Endothelial cell of umbilical vein (primary cell): ENCODE measurements at places on chromosomes 6 and 20. TPM values are rescaled to one million over a fixed set of nuclear protein-coding genes. Genes with fewer than 3 reads are reported as not detected.

PHF20 gene
- 16.0 and 25.0 TPM in 2 replicates for polyA plus RNA-seq

GRCh38 chr20:35020108-35020928 lies 64.7 kb downstream of the MYH7B start:
- H3K27me3 ChIP-seq: no peaks in the 10 kb centered on the region
- H3K4me1 ChIP-seq: peaks cover 17% of the 10 kb centered on the region
- DNase-seq: no peak

ADTRP gene
- polyA plus RNA-seq: 3.6 and 4.4 TPM in 2 replicates

- no peaks in the 10 kb centered on the region for H3K36me3 ChIP-seq
- no peak overlapping the region for H3K4me3 ChIP-seq
- no peak for DNase-seq
- no peaks in the 10 kb centered on the region for H3K4me1 ChIP-seq
- no peaks in the 10 kb centered on the region for H3K27me3 ChIP-seq
Observed at GRCh38 chr6:124830506-124830905, 131.7 kb upstream of the RNF217 start.

RWDD1 gene
- 16.6 and 18.7 TPM in 2 replicates for polyA plus RNA-seq

GRCh38 chr20:49894073-49894470 lies 21.3 kb downstream of the SPATA2 start:
- DNase-seq: no peak
- no peak overlapping the region for H3K27ac ChIP-seq
- H3K4me3 ChIP-seq: no peak overlapping the region
- H3K27me3 ChIP-seq: no peaks in the 10 kb centered on the region
- no peaks in the 10 kb centered on the region for H3K36me3 ChIP-seq

GRCh38 chr6:24356310-24356973 lies 1.4 kb downstream of the DCDC2 start:
- no peak overlapping the region for H3K27ac ChIP-seq
- DNase-seq: no peak
- no peaks in the 10 kb centered on the region for H3K36me3 ChIP-seq
- H3K4me1 ChIP-seq: peaks cover 2% of the 10 kb centered on the region
- H3K27me3 ChIP-seq: peaks cover 25% of the 10 kb centered on the region
- no peak overlapping the region for H3K4me3 ChIP-seq

AAR2 gene
- 29.4 and 33.6 TPM in 2 replicates for polyA plus RNA-seq

DNA sequence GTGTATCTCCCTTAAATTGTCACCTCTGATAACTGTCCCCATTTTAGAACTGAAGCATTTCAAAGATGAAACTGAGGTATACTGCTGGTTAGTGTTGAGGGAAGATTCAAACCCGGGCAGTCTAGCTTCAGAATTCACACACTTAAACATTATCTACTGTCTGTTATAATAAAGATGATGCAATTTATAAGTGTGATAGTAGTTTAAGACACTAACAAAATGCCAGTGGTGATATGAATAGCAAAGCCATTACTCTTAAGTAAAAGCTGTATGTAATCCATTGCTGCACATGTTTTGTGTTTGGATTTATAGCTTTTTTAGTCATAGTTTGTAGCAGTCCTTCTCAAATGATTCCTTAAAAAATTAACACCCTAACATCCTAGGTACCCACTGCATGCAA lies 19.8 kb downstream of the USP45 start:
- H3K4me3 ChIP-seq: no peak overlapping the region
- no peaks in the 10 kb centered on the region for H3K4me1 ChIP-seq
- H3K27ac ChIP-seq: no peak overlapping the region
- no peak for DNase-seq
- H3K27me3 ChIP-seq: no peaks in the 10 kb centered on the region

- peaks cover 43% of the 10 kb centered on the region for H3K4me1 ChIP-seq
- DNase-seq: peak; percentile 80
- H3K27ac ChIP-seq: peak overlapping the region; percentile 86
- no peaks in the 10 kb centered on the region for H3K36me3 ChIP-seq
- no peak overlapping the region for H3K4me3 ChIP-seq
- H3K27me3 ChIP-seq: no peaks in the 10 kb centered on the region
Observed at GRCh38 chr6:13303668-13304017, 24.7 kb downstream of the TBC1D7 start.

DNA sequence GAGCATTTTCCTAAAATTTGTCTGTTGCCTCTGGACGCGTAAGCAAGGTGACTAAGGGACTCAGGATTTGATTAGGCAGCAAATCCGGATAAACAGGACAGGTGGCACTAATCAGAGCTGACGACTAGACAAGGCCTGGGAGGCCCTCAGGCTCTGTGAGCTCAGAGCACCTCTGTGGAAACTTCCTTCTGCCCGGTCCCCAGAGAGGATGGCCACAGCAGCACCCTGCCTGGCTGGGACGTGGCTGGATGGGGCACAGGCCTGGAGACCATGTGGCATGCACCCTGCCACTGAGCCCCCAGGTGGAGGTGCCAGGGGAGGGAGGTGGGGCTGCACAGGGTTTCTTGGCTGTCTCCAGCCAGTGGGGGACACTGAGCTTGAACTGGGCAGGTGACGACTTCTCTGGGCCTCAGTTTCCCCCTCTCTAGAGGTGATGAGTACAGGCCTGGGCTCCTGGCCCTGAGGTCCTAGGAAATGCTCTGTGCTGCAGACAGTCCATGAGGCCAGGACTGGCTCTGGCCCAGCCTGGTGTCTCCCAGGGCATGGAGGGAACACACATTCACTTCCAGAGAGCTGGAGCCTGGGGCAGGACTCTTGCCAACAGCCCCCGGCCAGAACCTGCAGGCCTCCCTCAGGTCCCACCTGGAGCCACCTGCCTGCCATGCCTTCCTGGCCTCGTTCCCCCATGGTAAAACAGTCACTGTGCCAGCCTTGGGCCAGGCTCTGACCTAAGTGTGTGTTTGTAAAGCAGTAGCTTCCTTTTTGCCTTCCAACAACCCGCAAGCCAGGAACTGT lies 39.6 kb upstream of the STX16 start:
- H3K27ac ChIP-seq: no peak overlapping the region
- H3K4me3 ChIP-seq: no peak overlapping the region
- DNase-seq: peak; percentile 26
- H3K4me1 ChIP-seq: no peaks in the 10 kb centered on the region
- no peaks in the 10 kb centered on the region for H3K27me3 ChIP-seq
- H3K36me3 ChIP-seq: no peaks in the 10 kb centered on the region

- DNase-seq: peak; percentile 79
- H3K27me3 ChIP-seq: no peaks in the 10 kb centered on the region
- H3K36me3 ChIP-seq: no peaks in the 10 kb centered on the region
- no peaks in the 10 kb centered on the region for H3K4me1 ChIP-seq
- H3K4me3 ChIP-seq: no peak overlapping the region
Observed at GRCh38 chr20:57381596-57382503, 9.3 kb upstream of the RBM38 start.

DNA sequence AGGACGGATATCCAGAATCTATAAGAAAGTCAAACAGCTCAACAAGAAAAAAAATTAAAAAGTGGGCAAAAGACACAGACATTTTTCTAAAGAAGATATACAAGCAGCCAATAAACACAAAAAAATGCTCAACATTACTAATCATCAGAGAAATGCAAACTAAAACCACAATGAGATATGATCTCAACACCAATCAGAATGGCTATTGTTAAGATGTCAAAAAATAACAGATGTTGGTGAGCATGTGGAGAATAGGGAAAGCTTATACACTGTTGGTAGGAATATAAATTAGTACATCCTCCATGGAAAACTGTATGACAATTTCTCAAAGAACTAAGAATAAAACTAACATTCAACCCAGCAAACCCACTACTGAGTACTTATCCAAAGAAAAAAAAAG lies 23.3 kb upstream of the OSTM1 start:
- H3K4me3 ChIP-seq: no peak overlapping the region
- peaks cover 8% of the 10 kb centered on the region for H3K27me3 ChIP-seq

HAO1 gene
- not detected in 2 replicates for polyA plus RNA-seq

SNAI1 gene
- 10.8 and 11.5 TPM in 2 replicates for polyA plus RNA-seq

DNA sequence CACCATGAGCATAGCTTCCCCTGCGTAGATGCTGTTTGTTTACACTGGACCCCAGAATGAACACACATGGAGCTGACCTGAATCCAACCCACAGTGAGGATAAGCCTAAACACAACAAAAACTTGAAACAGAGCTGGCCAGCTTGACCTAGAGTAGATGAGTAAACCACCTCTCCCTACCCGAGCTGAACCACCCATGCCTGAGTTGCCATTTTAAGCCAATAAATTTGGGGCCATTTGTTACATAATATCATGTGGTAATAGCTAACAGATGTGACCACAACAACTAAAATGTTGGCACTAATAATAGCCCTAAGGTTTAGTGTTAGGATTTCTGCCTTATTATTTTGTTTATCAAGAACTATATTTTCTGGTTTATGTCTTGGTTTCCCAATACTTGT lies 103.2 kb upstream of the GRIK2 start:
- no peaks in the 10 kb centered on the region for H3K27me3 ChIP-seq
- no peak overlapping the region for H3K4me3 ChIP-seq
- DNase-seq: no peak
- H3K27ac ChIP-seq: no peak overlapping the region

WFDC12 gene
- not detected in 2 replicates for polyA plus RNA-seq

DNA sequence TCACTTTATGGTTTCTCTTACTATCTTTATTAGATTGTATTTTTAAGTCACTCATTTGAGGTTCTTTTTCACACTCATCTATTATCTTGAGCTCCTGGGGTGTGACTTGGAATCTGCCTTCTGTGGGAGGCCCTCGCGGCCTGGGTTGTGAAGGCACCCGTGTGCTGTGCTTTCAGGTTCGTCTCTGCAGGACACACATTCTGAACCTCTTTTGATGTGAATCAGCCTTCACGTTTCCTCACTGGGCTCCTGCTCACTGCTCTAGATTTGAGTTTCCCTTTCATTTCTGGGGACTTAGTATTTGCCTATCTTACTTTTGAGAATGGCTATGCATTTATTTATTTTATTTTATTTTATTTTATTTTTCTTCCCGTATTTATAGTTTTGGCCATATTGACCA lies 97.8 kb downstream of the PACRG start:
- H3K4me3 ChIP-seq: no peak overlapping the region
- H3K27ac ChIP-seq: no peak overlapping the region
- no peak for DNase-seq
- no peaks in the 10 kb centered on the region for H3K36me3 ChIP-seq
- H3K4me1 ChIP-seq: no peaks in the 10 kb centered on the region
- no peaks in the 10 kb centered on the region for H3K27me3 ChIP-seq

DNA sequence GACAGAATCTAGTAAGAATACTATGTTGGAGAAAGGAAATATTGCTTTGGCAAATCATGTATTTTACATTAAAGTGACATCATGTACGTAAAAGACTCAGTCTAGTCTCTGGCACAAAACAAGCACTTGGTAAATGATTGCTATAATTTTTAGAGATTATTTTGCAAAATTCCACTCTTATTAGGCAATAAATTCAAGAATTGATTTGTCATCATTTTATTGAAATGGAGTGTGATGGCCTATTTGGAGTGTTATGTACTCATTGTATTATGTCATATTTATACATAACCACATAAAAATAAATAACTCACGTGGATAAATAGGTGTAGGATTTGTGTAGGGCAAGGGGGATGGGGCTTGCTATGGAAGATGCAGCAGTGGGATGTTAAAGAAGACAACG lies 70.0 kb upstream of the FYN start:
- DNase-seq: no peak
- no peak overlapping the region for H3K4me3 ChIP-seq
- H3K4me1 ChIP-seq: peaks cover 6% of the 10 kb centered on the region
- H3K27ac ChIP-seq: no peak overlapping the region
- H3K27me3 ChIP-seq: no peaks in the 10 kb centered on the region

DNA sequence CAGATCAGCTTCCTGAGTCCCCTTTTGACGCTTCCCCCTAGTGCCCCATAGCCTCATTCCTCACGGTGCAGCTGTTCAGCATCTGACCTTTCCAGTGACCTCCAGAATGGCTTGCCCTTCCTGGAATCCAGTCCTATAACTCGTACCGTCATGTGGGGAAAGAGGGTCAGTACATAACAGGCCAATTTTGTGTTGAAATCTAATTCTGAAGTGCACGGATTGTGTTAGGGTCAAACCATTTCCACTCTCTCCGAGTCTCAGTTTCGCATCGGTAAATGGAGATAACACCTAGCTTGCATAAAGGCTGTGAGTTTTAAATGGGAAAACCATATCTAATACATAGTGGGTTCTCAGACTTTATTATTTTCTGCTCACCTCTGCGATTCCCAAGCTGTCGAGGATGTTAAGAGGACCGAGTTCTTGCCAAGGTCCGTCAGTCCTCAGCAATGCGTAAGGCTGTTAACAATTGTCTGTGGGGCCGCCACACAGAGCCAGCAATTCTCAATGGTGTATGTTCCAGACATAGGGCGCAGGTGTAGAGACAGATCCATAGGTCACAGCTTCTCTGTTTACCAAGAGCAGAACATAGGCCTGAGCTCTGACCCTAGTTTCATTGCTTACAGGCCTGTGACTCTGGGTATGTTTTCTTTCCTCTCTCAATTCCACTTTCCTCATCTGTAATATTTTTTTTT lies 45.5 kb upstream of the CCR6 start:
- H3K36me3 ChIP-seq: no peaks in the 10 kb centered on the region
- DNase-seq: no peak
- no peaks in the 10 kb centered on the region for H3K27me3 ChIP-seq
- no peaks in the 10 kb centered on the region for H3K4me1 ChIP-seq
- H3K4me3 ChIP-seq: no peak overlapping the region

SUPT3H gene
- polyA plus RNA-seq: 7.2 and 8.3 TPM in 2 replicates

TNXB gene
- polyA plus RNA-seq: 0.24 and 0.47 TPM in 2 replicates

GRCh38 chr20:17856837-17857605 lies 111.6 kb downstream of the SNX5 start:
- no peak for DNase-seq
- H3K4me1 ChIP-seq: no peaks in the 10 kb centered on the region
- H3K4me3 ChIP-seq: no peak overlapping the region
- no peaks in the 10 kb centered on the region for H3K36me3 ChIP-seq
- H3K27ac ChIP-seq: no peak overlapping the region
- H3K27me3 ChIP-seq: no peaks in the 10 kb centered on the region

- H3K36me3 ChIP-seq: no peaks in the 10 kb centered on the region
- no peaks in the 10 kb centered on the region for H3K4me1 ChIP-seq
- H3K27ac ChIP-seq: no peak overlapping the region
- H3K27me3 ChIP-seq: no peaks in the 10 kb centered on the region
- no peak for DNase-seq
Observed at GRCh38 chr20:44068316-44069201, 118.4 kb downstream of the JPH2 start.

DYNLT2 gene
- 0.21 and 0.39 TPM in 2 replicates for polyA plus RNA-seq

- no peaks in the 10 kb centered on the region for H3K36me3 ChIP-seq
- no peak overlapping the region for H3K4me3 ChIP-seq
- DNase-seq: peak; percentile 59
- peaks cover 5% of the 10 kb centered on the region for H3K4me1 ChIP-seq
- H3K27me3 ChIP-seq: no peaks in the 10 kb centered on the region
Observed at GRCh38 chr6:84074988-84075781, 41.6 kb downstream of the MRAP2 start.

DNA sequence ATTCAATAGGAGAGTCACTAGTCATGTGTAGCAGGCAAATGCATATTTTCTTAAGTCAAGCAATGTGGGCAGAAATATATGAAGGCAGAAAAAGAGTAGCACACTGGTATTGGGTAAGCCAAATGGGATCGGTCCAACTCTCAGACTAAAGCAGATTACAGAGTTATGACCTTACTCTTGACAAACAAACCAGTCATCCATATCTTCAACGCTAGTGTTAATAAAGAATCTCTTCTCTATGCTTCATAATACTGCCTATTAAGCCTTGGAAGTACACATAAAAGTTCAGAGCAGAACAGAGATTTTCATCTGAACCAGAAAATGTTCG lies 320.2 kb upstream of the JARID2 start:
- no peak overlapping the region for H3K27ac ChIP-seq
- no peaks in the 10 kb centered on the region for H3K27me3 ChIP-seq
- no peaks in the 10 kb centered on the region for H3K4me1 ChIP-seq
- H3K36me3 ChIP-seq: no peaks in the 10 kb centered on the region

PTPRK gene
- 14.5 and 15.2 TPM in 2 replicates for polyA plus RNA-seq

GRCh38 chr6:91826128-91826527 lies 1239.3 kb upstream of the MAP3K7 start:
- no peak overlapping the region for H3K27ac ChIP-seq
- H3K27me3 ChIP-seq: no peaks in the 10 kb centered on the region
- no peak overlapping the region for H3K4me3 ChIP-seq
- H3K4me1 ChIP-seq: no peaks in the 10 kb centered on the region
- DNase-seq: no peak
